Hematopoietic multipotent progenitor cell treated with erythropoietin and hydrocortisone succinate and interleukin-3 and kit ligand, for 17 days (in vitro differentiated cells): ENCODE measurements at places on chromosomes 7 and 10.

DNA sequence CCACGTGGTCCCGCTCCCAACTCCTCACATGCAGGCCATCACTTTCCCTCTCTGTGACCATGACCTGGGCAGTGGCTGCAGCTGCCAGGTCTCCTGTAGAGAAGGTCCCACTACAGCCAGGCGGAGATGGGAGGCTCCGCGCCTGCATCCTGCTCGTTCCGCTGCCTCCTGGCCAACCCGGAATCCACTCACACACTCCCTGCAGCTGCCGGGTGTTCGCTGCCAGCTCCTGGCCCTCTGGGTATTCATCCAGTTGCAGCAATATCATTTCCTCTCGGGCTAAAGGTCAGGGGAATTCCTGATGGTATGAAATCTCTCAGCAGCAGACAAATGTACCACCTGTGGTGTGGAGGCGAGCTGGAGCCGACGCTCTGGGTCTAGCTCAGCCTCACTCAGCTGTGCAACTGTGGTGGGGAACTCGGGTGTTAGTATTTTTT is 65.7 kb downstream of the TLL2 start:
- DNase-seq: no peak

DNA sequence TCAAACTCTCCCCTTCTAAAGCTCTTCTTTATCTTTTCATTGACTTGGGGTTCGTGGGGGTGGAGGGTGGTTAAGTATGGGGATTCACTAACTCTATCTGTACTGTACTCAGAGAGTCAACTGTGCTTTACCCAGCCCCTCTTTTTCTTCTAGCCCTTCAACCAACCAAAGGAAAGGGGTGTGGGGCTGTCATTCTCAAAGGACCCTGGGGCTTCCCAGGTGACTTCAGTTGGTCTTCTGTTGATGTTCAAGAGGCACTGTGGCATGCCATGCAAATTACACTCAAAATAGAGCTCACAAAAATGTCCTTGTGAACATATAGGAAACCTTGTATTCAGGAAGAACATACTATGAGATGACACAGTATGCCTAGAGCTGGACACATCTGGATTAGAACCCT is 16.9 kb upstream of the RHOBTB1 start:
- no peak for DNase-seq

DNA sequence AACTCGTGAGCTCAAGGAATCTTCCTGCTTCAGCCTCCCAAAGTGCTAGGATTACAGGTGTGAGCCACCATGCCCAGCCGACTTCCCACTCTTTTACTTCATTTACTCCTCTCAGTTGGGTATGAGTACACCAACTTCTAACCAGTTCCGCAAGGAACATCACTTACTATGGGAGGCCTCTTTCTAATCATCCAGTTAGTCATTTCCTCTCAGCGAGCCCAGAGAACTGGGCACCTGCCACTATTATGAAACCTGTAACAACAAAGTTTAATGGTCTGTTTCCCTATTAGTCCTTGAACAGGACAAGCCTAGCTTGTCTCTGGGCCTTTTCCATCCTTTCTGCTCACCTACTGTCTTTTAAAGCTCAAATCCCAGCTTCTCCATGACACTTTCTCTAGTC is 88.8 kb downstream of the DNMBP start:
- DNase-seq: no peak

DNA sequence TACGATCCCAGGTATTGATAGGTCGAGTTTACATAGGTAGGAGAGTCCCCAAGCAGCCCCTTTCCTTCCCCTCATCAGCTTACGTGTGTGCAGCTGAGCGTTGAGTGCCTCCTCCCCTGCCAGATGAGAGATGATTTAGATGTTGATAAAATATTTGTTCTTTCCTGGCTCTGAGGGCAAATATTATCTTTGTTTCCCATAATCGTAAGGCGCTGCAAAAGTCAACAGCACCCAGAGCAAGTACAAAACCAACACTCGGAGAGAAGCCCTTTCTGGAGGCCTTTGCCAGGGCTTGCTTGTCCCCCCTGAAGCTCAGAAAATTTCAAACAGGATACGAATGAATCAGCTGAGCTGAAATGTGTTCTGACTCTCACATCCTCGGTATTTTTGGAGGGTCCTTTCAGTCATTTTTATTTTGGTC is 683.2 kb downstream of the LRMDA start:
- no peak for DNase-seq

DNA sequence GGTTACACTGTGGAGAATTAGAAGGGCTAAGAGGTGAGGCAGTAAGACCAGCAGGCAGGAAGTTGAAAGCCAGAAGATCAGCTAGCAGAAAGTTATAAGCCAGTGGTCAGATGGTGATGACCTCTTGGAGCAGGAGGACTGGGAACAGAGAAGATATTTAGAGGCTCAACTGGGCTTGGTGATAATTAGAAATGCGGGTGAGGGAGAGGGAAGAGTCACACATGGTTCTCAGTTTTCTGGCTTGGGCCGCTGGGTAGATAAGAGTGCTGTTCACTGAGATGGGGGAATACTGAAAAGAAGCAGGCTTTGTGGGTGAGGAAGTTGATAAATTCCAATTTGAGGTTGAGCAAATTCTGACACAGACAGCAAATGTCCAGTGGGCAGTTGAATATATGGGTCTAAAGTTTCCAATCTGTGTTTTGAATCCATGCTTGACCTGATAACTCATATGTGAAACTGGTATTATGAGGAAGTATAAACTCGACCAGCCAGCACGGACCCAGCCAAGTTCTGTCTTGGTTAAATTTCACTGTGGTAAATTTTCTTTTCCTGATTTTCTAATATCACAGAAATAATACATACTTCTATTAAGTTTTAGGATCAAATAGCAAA is 22.7 kb downstream of the LSMEM1 start:
- DNase-seq: no peak

GRCh38 chr7:32937344-32938174 is 19.7 kb upstream of the FKBP9 start:
- peak; percentile 43 for DNase-seq

- no peak for DNase-seq
Observed at GRCh38 chr10:89505640-89506275, 29.6 kb downstream of the SLC16A12 start.

DNA sequence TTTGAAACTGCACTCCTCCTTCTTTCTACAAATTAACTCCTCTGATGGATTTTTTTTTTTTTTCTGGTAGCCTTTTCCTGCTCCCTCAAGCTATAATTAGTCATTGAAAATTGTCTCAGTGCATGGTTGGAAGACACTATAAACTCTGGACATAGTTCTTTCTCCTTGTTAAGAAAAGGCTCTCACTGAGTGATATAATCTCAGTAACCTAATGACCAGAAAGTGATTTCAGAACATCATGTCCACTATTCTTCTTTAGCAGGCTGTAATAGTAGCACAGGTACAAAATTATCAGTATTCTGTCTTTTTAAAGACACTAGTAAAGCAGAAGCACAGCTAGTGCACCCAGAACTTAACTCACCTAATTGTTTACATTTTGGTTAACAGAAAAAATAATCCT is 752.6 kb upstream of the PHF14 start:
- no peak for DNase-seq

DNA sequence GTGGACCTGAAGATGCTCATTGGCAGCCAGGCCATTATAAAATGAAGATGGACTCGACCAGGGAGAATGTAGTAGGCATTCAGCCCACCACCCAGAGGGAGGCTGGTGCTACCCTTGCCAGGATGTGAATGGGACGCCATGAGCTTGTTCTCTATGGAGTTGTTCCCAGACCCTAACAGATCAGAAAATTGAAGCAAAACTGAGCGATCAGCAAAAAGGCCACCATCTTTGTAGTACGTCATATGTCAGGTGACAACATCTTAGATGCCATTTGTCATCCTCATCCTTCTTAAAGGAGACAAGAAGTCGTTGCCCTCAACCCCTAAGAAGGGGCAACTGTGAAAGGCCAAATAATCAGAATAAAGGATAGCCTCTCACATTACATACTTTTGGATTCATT is 61.7 kb downstream of the DOCK1 start:
- DNase-seq: no peak

- DNase-seq: no peak
Observed at GRCh38 chr7:9889554-9889953, 1084.1 kb upstream of the PHF14 start.

- DNase-seq: no peak
Observed at GRCh38 chr7:114823290-114823689, 98.6 kb upstream of the MDFIC start.

- DNase-seq: no peak
Observed at GRCh38 chr10:88810196-88810961, 7.8 kb downstream of the LIPM start.

DNA sequence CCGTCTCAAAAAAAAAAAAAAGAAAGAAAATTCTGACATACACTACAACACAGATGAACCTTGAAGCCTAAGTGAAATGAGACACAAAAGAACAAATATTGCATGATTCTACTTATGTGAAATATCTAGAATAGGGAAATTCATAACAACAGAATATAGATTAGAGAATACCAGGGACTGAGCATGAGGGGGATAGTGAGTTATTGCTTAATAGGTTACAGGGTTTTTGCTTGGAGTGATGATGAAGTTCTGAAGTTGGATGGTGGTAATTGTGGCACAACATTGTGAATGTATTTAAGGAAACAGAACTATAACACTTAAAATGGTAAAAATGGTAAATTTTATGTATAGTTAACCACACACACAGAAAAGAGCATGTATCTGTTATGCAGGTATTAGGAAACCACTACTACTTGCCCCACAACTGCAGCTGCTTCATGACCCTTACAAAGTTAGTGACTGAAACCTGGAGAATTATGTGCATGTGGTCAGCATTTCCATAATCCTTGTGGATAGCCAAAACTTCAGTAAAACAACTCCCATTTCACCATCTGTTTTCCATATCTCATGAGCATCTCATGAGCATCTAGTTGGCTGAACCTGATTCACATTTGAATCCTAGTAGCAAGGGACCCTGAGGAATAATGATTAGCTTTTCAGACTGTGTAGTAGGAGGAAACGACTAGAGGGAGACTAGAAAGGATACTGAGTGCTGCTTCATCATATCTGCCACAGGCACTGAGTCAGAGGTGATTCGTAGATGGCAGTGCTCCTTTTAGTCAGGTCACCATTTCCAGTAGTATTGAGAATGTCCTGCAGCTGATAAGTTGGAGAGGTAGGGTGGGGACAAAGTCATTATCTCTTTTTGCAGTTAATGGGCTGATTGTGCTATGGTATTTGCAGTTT is 26.3 kb downstream of the SAMD8 start:
- DNase-seq: peak; percentile 33

- DNase-seq: no peak
Observed at GRCh38 chr7:150520145-150520544, 5.5 kb downstream of the GIMAP7 start.

DNA sequence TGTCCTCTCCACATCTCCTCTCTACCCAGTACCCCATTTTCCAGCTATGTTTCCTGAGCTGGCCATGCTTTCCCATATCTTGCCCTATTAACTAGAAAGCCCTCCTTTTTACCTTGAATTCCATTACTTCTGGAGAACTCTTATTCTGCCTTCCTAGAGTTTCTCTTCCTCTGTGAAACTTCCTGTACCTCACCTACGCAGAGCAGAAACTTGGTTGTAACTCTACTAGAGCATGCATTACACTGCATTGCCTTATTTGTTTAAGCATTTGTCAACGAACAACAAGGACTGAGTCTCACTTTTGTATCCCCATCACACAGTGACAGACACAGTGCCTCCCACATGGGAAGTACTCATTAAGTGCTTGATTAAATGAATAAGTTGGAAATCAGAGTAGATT is 36.4 kb downstream of the VCL start:
- DNase-seq: no peak

DNA sequence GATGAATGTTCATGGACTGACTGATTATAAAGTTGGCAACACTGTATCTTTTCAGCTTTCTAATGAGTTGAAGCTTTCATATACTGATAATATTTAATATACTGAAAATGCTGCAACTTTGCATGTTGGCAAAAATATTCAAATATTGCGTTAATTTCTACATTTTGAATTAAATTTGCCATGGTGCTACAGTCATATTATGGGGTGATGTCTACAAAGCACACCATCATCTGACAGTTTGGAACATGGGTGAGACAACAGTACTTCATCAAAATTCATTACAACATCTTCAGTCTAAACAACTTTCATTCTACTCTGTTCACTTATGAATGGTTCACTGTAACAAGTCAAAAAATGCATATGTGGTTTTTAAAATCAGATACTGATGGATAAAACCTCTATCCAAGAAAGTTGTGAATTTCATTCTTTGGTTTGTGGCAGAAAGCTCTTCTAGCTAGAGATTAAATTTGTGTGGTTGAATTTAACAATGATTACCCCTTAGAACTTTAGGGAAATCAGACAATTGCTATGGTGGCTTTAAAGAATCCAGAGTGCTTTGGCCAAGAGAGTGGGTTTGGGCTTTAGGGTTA is 136.4 kb downstream of the TMEM26 start:
- no peak for DNase-seq

GRCh38 chr7:129072479-129073011 is 17.6 kb upstream of the TNPO3 start:
- no peak for DNase-seq

DNA sequence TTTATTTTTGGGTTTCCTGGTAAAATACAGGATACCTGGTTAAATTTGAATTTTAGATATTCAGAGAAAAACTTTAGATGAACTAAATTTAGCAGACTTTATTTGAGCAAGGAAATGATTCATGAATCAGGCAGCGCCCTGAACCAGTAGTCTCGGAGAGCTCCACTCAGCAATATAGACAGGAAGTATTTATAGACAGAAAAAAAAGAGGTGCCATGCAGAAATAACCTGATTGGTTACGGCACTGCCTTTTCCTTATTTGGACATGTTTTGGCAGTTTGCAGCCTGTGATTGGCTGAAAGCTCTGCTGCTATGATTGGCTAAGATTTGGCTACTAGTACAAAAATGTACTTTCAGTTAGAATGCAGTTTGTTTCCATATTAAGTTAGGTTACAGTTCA is 198.3 kb upstream of the DKK1 start:
- no peak for DNase-seq

DNA sequence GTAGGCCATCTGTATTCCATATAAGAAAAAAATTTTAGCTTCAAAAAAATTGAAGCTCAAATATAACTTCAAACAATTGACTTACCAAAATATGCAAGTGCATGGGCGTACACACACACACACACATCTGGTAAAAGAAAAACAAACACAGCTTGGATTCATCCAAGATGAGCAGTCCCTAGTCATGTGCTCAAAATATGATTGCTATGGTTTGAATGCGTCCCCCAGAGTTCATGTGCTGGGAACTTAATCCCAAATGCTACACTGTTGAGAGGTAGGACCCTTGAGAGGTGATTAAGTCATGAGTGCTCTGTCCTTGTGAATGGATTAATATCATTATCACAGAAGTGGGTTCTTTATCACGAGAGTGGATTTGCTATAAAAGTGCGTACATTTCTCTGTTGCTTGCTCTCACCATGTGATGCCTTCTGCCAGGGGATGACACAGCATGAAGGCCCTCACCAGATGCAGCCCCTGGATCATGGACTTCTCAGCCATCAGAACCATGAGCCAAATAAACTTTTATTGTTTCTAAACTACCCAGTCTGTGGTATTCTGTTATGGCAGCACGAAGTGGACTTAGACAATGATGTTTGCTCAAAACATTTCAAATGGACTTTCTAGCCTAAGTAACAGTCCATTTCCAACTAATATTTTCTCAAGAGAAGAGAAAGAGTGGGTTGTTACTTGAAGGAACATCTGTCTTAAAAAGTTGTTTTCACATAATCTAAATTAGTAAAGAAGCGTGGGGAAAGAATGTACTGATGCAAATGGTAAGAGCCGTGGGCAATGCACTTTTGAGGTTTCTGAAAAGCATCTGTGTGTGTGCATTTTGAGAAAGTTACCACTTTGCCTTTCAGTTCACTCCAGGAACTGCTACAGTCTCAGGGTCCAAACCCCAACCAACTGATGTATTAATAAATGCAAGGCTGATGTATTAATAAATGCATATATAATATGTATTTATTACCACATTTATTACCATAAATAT is 15.1 kb upstream of the SVIL start:
- DNase-seq: no peak
